ENCODE measurements at places on chromosomes 7 and 10. TPM values are rescaled to one million over a fixed set of nuclear protein-coding genes. Genes with fewer than 3 reads are reported as not detected.

Gene ZWINT
- total RNA-seq = 2.2 TPM

Gene PIK3CG
- total RNA-seq = 0.66 TPM

Gene CUBN
- 3.7 TPM for total RNA-seq

Gene ELMO1
- not detected for total RNA-seq

Gene H2AZ2
- 148 TPM for total RNA-seq

Gene RTKN2
- 7.2 TPM for total RNA-seq

Gene ACSM6
- not detected for total RNA-seq

Gene ELN
- total RNA-seq = 0.86 TPM

Gene PRSS1
- total RNA-seq = not detected

Gene CRCP
- 38.7 TPM for total RNA-seq

Gene WDFY4
- total RNA-seq = not detected

Gene ASB10
- not detected for total RNA-seq

Gene SPAM1
- not detected for total RNA-seq

Gene PRSS37
- not detected for total RNA-seq

Gene NAT16
- not detected for total RNA-seq

Gene RPP38
- 15.5 TPM for total RNA-seq

Gene PON1
- not detected for total RNA-seq

Gene ADAM22
- 0.86 TPM for total RNA-seq

Gene MMD2
- not detected for total RNA-seq

Gene DPP6
- total RNA-seq = under 0.01 TPM

Gene LIPN
- not detected for total RNA-seq

Gene PALD1
- total RNA-seq = under 0.01 TPM

Gene SLC16A9
- under 0.01 TPM for total RNA-seq

Gene GHRHR
- not detected for total RNA-seq

Gene ST8SIA6
- total RNA-seq = 0.14 TPM

Gene MALRD1
- not detected for total RNA-seq

Gene HNRNPA2B1
- total RNA-seq = 107 TPM

Gene MSRB2
- 9.2 TPM for total RNA-seq

Gene AUTS2
- total RNA-seq = 1.4 TPM

Gene VWA2
- total RNA-seq = 0.43 TPM

Gene KLF14
- total RNA-seq = 0.22 TPM

Gene HMX3
- not detected for total RNA-seq

Gene RPS24
- total RNA-seq = 715 TPM

Gene CYP26A1
- total RNA-seq = not detected

Gene TAS2R5
- 0.57 TPM for total RNA-seq

Gene NPFFR1
- not detected for total RNA-seq

Gene ZNF37A
- 8.8 TPM for total RNA-seq

Gene GSDME
- total RNA-seq = 31.5 TPM

Gene RBP4
- not detected for total RNA-seq

Gene BAIAP2L1
- 10.2 TPM for total RNA-seq

Gene GLUD1
- 189 TPM for total RNA-seq

Gene MKI67
- total RNA-seq = 42.9 TPM

Gene AOC1
- total RNA-seq = not detected

Gene ZNF33B
- 4.4 TPM for total RNA-seq

Gene MSS51
- total RNA-seq = 1.9 TPM

Gene C10orf143
- total RNA-seq = 0.29 TPM
